ENCODE measurements at places on chromosomes 4 and X.

DNA sequence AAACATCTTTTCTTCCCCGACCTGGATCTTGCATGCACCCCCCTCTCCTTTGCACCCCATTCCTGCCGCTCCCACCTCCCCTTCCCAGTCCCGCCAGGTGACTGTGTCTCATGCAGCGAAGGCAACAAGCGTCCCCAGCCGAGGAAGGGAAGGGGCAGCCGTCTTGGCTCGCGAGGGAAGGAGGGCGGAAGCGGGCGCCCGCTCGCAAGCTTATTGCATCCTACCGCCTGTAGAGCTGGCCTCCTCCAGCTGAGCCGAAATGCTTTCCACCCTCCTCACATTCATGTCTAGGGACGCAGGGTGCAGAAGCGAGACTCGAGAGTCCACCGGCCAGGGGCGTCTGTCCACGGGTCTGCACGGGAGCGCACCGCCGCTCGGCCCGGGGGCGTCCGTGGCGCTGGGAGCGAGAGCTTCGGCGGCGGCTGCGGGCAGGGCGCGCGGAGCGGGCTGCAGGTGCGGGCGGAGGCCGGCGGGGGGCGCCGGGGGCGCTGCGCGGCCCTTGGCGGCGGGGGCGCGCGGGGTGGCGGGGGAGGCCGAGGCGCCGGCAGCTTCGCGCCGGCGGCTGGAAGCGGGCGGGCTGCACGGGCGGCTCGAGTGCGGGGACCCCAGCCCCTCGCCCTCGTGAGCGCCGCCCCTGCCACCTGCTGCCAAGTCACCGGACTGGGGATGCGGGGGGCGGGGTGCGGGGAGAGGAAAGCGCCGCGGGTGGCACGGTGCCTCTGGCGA lies at the start of gene KCNIP4:
Gene KCNIP4, minus strand, starts transcription at position 426 of the 726 bp plus-strand sequence.
- DNase-seq = no peak

- DNase-seq = no peak
Observed at GRCh38 chr4:14375816-14376215, 626.5 kb upstream of the CPEB2 start.

- no peak for DNase-seq
Observed at GRCh38 chr4:69920874-69921273, 10.0 kb upstream of the CSN1S1 start.

- DNase-seq = no peak
Observed at GRCh38 chr4:119643306-119644042, 14.9 kb upstream of the PDE5A start.

DNA sequence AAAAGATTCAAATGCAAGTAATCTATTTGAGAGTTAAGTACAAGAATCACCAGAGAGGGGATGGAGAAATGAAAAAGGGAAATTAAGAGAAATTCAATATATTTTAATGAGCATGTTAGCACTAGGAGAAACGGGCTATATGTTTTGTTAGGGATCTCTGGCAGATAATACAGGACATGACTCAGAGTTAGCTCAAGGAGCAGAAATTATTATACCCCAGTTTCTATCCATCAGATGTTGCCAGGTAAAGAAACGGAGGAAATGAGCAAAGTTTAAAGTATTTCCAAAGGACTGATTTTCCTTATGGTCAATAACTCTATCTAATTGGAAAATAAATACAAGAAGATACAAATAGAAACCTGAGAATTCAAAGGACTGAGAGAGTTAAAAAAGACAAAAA lies 867.6 kb downstream of the TRAM1L1 start:
- DNase-seq = no peak

- DNase-seq = no peak
Observed at GRCh38 chr4:42308247-42308646, 89.0 kb upstream of the SHISA3 start.

DNA sequence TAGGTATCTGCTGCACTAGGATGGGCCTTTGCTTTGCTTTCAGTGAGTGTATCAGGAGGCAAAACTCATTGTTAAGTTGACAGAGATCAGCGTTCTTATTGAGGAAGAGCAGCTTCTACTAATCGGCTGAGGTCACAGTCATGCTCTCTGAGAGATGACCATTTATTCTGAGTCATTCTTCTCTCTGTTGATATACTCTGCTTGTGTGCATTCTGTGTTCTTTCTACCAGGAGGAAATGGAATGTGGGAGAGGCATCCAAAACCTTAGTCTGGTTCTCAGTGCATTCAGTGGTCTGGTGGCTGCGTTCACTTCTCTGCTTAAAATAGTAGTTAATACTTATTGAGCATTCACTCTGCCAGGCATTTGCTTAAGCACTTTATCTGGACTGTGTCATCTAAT lies 66.2 kb downstream of the RRAGB start:
- no peak for DNase-seq

- DNase-seq = no peak
Observed at GRCh38 chr4:15444879-15445547, 17.2 kb downstream of the C1QTNF7 start.

DNA sequence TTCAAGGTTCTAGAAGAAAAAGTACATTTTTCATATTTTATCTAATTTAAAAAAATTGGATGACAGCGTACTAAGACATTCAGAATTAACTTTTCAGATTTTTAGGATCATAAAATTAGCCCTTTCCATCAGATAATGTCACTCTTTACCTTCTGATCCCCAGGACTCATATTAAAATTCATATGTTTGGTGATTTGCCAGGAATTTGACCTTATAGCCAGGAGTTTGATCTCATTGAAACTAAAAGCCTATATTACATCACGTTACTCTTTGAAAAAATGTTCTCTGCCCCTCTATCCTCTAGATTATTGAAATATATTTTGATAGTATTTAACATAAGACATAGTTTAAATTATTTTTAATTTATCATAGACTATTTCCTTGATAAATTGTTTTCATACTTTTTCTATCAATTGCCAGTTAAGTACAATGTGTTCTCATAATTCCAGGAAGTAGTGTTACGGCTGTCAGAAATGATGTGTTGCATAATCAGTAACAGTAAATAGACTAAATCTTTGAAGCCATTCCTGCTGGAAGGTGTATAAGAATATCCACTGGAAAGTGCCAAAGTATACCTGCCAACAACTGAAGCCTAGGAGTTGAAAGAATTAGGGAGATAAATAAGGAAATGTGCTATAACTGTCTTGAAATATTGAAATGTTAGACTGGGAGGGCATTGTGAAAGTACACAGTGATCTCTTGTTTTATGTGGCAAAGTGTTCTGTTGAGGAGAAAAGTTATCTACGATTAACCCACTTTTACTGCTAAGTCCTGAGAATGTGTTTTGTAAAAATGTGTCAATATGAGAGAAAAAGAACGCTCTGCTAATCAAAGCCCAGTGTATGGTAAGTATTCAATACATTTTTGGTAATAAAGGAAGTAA lies 32.9 kb upstream of the PDGFC start:
- DNase-seq = no peak

DNA sequence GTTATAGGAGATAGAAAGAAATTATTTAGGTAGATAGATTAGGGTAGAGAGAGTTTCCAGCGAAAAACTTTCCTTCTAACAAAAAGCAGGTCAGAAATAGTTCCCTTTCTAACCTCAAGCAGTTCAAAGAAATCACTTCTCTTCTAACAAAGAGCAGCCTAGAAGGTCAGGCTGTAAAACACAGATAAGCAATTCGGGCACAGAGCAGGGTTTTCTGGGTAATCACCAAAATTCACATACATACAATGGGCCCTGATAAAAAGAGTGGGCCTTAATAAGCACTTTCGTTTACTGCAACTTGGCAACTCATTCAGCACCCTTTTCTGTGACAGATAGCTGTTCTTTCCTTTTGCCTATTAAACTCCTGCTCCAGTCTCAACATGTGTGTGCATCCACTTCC lies 13.4 kb upstream of the NAF1 start:
- DNase-seq = no peak

GRCh38 chr4:55947912-55948725 lies 626 bp upstream of the CEP135 start:
- DNase-seq = no peak
